ENCODE measurements at places on chromosomes 4 and X. TPM values are rescaled to one million over a fixed set of nuclear protein-coding genes. Genes with fewer than 3 reads are reported as not detected.

AKAP4 gene
- not detected for polyA plus RNA-seq

RPS6KA6 gene
- polyA plus RNA-seq = 0.97 TPM

ADGRL3 gene
- not detected for polyA plus RNA-seq

CYTL1 gene
- not detected for polyA plus RNA-seq

GRCh38 chrX:77442728-77443127, 4.5 kb upstream of the FGF16 start:
- DNase-seq = no peak
- no peaks in the 10 kb centered on the region for H3K27me3 ChIP-seq
- no peaks in the 10 kb centered on the region for H3K36me3 ChIP-seq
- no peaks in the 10 kb centered on the region for H3K4me1 ChIP-seq

DNA sequence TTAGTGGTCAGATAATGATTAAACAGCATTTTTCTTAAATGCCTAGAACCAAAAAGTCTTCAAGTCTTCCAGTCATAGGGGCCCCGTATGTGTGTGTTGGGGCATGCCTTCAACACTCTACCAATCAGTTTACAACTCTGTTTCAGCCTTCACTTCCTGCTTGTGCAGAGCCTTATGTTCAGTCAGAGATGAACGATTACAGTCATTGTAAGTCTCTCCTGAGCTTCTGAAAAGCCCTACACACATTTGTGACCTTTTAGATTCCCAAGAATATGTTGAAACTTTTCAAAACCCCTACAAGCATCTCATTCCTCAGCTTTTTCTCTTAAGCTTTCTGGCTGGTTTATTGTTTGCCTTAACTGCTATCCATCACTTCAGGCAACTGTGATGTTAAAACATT, 591.2 kb downstream of the ZNF674 start:
- no peaks in the 10 kb centered on the region for H3K4me1 ChIP-seq
- DNase-seq = no peak

GRCh38 chr4:166502660-166503059, 629.6 kb downstream of the TLL1 start:
- H3K4me3 ChIP-seq = no peak overlapping the region
- no peaks in the 10 kb centered on the region for H3K4me1 ChIP-seq
- no peak overlapping the region for H3K27ac ChIP-seq
- H3K27me3 ChIP-seq = no peaks in the 10 kb centered on the region

DNA sequence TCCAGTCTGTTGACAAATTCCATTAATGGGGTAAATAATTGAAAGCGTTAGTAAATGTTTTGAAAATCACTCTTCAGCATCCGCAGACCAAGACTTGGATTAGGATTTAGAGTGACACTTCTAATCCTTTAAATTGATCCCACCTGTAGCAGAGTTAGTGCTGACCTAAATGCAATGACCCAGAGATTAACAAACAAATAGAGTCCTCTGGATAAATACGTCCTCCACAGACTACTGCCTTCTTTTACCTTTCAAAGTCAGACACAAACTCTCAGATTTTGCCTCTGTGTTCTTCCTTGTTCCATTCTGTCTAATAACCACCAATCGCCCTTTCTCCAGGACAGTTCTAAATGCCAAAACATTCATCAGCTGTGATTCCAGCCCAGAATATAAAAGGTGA, at the start of gene GUCY2F:
TSS of gene GUCY2F (minus strand) at position 101 of the 400 bp plus-strand sequence. CDS start 6,150 bp downstream, outside the sequence.
- DNase-seq = no peak
- H3K36me3 ChIP-seq = no peaks in the 10 kb centered on the region
- H3K4me3 ChIP-seq = no peak within 1 kb of the TSS
- no peak within 1 kb of the TSS for H3K27ac ChIP-seq
- no peaks in the 10 kb centered on the region for H3K4me1 ChIP-seq

DNA sequence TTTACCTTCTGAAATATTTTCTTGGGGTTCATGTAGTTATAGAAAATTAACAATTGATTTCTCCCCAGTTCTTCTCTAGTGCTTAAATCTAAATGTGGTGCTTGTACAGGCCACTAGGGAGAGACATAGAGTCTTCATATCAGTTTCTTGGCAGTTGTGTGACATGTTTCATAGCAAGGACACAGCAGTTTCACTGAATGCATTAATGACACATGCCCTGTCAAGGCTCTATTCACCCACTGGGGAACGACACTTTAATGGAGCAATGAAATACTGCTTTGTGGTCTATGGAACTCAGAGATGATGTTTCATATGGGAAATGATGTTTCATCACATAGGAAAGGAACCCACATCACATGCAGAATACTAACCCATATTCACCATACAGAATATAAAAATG, 2.8 kb downstream of the VEGFC start:
- H3K27ac ChIP-seq = no peak overlapping the region
- H3K27me3 ChIP-seq = peaks cover 3% of the 10 kb centered on the region
- H3K36me3 ChIP-seq = no peaks in the 10 kb centered on the region
- H3K4me3 ChIP-seq = no peak overlapping the region

DNA sequence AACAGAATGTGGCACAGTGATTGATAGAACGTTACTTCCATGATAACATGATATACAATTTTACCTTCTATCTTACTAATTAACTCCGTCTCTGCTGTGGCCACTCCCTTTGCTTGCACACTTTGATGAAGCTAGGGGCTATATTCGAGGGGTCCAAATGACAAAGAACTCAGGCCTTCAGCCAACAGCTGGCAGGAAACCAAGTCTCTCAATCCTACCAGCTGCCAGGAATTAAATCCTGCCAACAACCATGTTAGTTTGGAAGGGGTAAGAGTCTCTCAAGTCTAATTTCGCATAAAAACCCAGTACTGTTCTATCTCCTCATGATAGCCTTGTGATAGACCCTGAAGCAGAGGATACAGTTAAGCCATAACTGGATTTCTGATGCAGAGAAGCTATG, 1122.9 kb upstream of the PCDH10 start:
- no peaks in the 10 kb centered on the region for H3K4me1 ChIP-seq
- H3K4me3 ChIP-seq = no peak overlapping the region
- H3K36me3 ChIP-seq = no peaks in the 10 kb centered on the region
- DNase-seq = no peak
- no peaks in the 10 kb centered on the region for H3K27me3 ChIP-seq

DNA sequence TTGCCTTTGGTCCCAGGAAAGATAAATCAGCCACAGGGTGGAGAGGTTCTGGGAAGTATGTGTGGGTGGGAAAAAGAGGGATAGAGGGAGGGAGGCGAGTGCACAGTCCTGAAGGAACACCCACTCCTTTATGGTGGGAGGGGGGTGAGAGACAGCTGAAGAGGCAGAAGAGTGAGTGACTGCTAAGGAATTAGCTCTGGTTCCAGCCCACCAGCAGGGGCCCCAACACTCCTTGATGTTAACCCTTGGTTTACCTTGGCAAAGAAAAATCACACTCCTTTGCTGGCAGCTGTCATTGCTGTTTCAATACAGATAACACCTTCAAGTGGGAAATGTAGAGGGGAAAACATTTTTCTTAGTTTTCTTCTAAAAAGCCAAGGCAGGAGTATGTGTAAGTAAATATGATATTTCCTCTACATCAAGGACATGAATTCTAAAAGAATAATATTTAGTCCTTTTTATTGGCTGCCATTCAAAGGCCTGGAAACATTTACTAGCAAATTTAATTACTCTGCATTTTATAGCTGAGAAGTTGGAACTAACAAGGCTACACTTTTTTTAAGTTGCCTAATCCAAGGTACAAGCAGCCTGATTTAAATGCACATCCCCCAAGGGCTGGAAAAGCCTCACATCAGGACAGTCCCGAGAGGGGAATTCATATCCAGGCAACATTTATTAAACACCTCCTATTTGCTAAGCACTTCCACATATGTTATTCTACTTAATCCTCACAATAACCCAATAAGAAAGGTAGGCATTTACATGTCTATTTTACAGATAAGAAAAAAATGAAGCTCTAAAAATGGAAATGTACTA, 81.7 kb downstream of the HS6ST2 start:
- H3K27ac ChIP-seq = no peak overlapping the region
- H3K4me3 ChIP-seq = no peak overlapping the region
- DNase-seq = no peak
- H3K4me1 ChIP-seq = no peaks in the 10 kb centered on the region
- no peaks in the 10 kb centered on the region for H3K27me3 ChIP-seq

GRCh38 chr4:183499389-183499788, 5.5 kb upstream of the ING2 start:
- no peak overlapping the region for H3K27ac ChIP-seq
- no peaks in the 10 kb centered on the region for H3K36me3 ChIP-seq
- no peak for DNase-seq
- no peak overlapping the region for H3K4me3 ChIP-seq
- H3K4me1 ChIP-seq = peaks cover 3% of the 10 kb centered on the region

DNA sequence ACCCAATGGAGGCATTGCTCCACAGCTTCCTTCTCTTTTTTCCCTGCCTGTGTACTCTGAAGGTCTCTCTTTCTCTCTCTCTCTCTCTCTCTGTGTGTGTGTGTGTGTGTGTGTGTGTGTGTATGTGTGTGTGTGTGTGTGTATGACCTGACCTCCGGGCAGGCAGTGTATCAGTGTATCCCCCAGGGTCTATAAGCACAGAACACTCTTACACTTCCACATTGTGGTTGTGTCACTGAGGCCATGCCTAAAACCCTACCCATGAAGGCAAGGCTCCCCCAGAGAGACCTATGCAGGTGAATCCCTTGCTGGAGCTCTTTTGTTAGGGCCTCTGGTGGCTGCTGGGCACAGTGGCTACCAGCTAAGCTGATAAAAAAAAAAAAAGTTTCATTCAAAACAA, 300.4 kb upstream of the BMP3 start:
- H3K4me3 ChIP-seq = no peak overlapping the region
- no peaks in the 10 kb centered on the region for H3K27me3 ChIP-seq
- no peaks in the 10 kb centered on the region for H3K4me1 ChIP-seq
- H3K27ac ChIP-seq = no peak overlapping the region
- no peak for DNase-seq
- no peaks in the 10 kb centered on the region for H3K36me3 ChIP-seq

DNA sequence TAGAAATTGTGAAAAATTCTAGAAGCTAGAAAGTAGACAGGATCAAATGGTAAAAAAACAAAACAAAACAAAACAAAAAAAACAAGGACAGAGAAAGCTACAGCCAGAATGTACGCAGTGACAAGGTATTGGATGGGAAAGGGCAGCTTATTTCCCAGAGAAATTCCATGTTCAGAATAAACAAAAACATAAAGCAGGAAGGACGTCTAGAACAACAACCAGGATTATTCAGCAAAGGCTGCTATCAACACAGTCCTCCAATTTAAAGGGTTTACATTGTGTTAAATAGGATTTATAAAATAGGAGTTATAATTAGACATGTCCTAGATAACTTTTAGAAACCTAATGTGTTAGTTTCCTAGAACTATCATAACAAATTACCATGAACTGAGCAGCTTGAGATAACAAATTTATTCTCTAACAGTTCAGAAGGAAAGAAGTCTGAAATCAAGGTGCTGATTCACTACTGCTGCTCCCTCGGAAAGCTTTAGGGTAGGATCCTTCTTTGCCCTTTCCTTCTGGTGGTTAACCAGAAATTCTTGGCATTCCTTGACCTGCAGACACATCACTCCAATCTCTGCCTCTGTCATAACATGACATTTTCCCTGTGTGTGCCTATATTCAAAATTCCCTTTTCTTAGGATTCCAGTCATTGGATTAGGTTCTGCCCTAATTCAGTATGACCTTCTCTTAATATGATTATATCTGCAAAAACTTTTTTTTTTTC, 175.6 kb downstream of the SNCA start:
- H3K27ac ChIP-seq = no peak overlapping the region
- H3K4me1 ChIP-seq = peaks cover 4% of the 10 kb centered on the region
- no peaks in the 10 kb centered on the region for H3K27me3 ChIP-seq
- no peak for DNase-seq
- no peaks in the 10 kb centered on the region for H3K36me3 ChIP-seq

DNA sequence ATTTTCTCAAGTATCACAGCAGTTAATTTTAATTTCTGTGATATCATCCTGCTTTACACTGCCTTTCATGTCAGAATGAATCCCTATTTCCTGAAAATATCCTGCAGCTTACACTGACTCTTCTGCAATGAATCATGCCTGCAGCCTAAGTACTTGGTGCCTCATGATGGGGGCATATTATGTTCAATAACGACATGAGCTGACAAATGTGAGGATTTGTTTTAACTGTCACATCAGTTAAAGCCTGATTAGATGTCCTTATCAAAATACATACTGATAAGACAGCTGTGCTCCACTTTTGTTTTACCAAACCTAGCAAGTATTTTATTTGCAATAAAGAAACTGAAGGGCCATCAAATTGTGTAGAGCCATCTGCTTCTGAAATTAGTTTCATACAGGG, 359.9 kb upstream of the AGA start:
- DNase-seq = no peak
- H3K27ac ChIP-seq = no peak overlapping the region
- H3K4me1 ChIP-seq = no peaks in the 10 kb centered on the region
- H3K4me3 ChIP-seq = no peak overlapping the region
- no peaks in the 10 kb centered on the region for H3K27me3 ChIP-seq

GRCh38 chr4:140094438-140095420, 59.3 kb downstream of the MAML3 start:
- no peak overlapping the region for H3K4me3 ChIP-seq
- no peak overlapping the region for H3K27ac ChIP-seq
- H3K36me3 ChIP-seq = no peaks in the 10 kb centered on the region
- DNase-seq = no peak
